ENCODE measurements at places on chromosomes 4 and X. TPM values are rescaled to one million over a fixed set of nuclear protein-coding genes. Genes with fewer than 3 reads are reported as not detected.

Gene ETDA
- not detected for total RNA-seq

Gene TECRL
- not detected for total RNA-seq

Gene ZFP42
- total RNA-seq = not detected

Gene PAGE3
- total RNA-seq = not detected

Gene MOSPD2
- total RNA-seq = 8.1 TPM

Gene PDE5A
- 11.6 TPM for total RNA-seq
